ENCODE measurements at places on chromosomes 1 and 21. TPM values are rescaled to one million over a fixed set of nuclear protein-coding genes. Genes with fewer than 3 reads are reported as not detected.

The FCRL4 gene
- total RNA-seq, result not detected

The ADGRB2 gene
- 1.2 TPM for total RNA-seq

The RAB13 gene
- total RNA-seq, result 7.8 TPM

The MTMR11 gene
- total RNA-seq, result 5.6 TPM

The PRELP gene
- total RNA-seq, result not detected

The CHIA gene
- total RNA-seq, result not detected

The RHD gene
- total RNA-seq, result not detected

The MPZL1 gene
- 15.3 TPM for total RNA-seq

The ELAPOR1 gene
- 1.4 TPM for total RNA-seq

The GPR61 gene
- total RNA-seq, result not detected

DNA sequence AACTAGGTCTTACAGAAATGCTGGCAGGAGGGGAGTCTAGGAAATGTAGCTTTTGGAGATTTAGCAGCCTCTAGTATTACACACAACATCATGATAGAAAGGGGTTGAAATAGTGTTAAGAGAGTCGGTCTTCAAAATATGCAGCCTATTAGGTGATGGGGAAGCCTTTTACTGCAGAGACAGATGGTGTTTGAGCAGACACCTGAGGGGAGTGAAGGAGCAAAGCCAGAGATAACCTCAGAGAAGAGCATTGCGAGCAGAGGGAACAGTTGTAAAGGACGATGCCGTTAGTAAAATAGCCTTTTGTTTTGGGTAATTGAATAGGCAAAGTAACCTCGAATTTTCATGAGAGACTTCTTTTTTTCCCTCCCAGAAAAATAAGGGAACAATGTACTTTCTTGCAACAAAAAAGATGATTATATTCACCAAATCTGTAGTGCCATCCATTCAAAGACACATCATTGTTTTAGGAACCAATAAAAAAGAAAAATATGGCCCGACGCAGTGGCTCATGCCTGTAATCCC is 66.3 kb upstream of the KIF1B start:
- DNase-seq, result no peak

DNA sequence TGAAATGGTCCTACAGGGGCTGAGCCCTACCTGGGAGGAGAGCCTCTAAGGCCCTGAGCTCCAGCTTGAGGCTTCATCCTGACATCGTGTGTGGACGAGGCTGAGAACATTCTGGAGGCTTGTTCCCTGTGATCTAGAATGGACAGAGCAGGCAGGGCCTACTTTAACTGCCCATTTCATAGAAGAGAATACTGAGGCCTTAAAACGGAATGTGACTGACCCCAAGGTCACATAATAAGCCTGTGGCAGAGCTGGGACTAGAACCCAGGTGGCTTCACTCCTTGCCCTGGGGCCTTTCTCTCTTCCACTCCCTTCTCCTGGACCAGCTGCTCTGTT is 6.0 kb upstream of the SDC3 start:
- no peak for DNase-seq

GRCh38 chr1:161492827-161493226 is 12.4 kb upstream of the FCGR2A start:
- no peak for DNase-seq

DNA sequence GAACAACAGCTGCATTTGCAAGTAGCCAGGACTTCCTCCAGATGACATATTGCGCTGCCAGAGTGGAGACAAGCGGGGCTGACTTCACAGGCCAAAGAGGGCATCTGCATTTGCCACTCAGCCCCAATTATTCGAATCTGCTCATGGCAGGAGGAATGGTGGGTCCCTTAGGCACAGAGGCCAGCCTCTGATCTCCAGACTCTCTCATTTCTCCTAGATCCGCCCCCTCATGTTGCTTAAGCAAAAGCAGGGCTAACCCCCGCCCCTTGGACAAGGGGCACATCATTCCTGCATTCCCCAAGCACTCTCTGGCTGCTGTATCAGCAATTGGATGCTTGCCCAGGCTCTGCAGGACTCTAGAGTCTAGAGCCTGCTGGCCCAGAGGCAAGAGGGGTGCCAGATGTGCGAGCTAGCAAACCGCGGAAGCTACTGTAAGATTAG is 262.4 kb downstream of the ST6GALNAC3 start:
- no peak for DNase-seq

DNA sequence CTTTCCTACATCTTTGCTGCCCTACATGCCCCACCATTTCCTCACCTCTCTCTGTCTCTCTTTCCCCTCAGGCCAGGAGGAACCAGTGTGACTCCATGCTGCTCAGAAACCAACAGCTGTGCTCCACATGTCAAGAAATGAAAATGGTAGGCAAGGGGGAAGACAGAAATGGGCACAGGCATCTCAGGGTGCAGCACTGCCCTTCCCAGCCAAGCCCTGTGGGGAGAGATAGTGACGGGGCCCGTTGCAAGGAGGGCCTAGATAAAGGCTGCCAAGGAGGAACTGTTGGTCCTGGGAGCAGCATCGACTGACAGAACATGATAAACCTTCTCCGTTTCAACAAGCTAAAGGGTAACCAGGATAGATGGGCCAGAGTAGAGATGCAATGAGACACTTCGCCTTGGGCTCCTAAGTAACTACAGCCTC is 12.5 kb upstream of the PIGC start:
- DNase-seq, result no peak

GRCh38 chr1:65153635-65154034 is 5.6 kb downstream of the AK4 start:
- DNase-seq, result no peak

- no peak for DNase-seq
Observed at GRCh38 chr1:50271337-50271736, 151.9 kb downstream of the DMRTA2 start.

GRCh38 chr1:112298558-112298957 is 97.5 kb upstream of the CTTNBP2NL start:
- no peak for DNase-seq

DNA sequence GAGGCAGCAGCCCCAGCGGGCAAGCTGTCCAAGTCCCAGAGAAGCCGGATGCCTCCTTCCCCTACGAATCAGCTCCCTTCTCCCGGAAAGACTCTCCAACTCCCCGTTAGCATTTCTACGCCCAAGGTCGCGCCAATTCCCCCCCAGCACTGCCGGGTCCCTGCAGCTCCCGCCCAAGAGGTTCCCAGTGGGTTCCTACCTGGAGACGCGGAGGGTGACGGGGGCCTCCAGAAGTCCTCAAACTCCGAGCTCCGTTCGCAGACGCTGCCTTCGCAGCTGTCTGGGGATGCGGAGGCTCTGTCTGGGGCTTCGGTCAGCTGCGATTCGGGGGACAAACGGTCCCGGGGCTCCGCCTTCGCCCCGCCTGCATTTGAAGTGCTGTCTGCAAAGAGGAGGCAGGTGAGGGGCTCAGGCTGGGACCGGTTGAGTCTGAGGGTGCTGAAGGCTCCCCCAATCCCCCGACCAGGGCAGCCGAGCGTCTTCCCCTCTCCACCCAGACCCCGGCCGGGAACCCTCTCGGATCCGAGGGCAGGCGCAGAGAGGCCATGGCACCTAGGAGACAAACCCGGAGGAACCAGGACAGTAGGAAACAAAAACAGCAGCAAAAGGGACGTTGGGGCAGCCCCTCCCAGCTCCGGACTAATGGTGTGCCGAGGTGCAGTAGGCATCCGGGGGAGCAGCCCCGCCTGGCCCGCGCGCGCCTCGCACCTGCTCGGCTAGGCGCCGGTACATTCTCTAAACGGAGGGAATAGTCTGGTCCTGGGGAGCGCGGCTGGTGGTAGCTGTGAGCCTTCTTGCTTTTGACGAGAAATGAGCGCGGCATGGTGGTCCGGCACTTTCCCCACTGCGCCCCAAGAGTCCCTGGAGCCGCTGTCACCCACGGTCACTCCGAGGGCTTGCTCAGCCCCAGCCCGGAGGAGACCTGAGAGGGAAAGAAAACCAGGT is 3.8 kb downstream of the GFI1 start:
- no peak for DNase-seq

GRCh38 chr1:210236386-210236839 is 3.8 kb downstream of the SERTAD4 start:
- no peak for DNase-seq

DNA sequence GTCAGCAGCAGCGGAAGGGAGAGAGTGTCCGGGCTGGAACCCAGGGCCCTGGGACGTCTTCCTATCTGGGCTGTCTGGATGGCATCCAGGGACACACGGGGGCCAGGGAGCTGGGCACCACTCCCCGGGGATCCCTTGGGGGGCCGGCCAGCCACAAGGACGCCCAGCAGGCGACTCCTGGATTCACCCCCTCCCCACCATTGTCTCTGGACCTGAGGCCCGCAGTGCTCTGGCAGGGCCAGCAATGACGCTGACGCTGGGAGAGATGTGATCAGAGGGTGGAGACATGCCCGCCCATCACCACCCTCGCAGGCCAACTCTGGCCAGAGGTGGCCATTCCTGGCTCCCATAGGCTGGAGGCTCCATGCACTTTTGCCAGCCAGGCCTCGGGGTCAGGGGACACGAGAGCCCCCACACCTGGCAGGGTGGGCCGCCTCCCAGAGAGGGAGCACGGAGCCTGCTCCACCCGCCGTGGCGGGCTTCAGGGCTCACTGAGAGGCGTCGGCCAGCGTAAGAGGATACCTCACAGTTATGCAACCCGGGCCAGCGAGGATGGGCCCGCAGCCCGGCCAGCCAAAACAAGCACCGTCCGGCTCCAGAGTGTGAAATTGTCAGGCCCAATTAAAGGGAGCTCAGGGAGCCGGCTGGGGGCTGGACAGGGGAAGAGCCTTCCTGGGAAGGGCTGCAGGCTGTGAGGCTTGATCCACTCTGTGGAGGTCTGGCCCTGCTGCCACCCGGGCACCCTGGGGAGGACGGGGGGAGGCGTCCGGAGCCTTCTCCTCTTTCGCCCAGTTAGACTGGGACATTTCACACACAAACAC is 10.3 kb downstream of the ACTRT2 start:
- peak; percentile 18 for DNase-seq

- DNase-seq, result no peak
Observed at GRCh38 chr21:46149205-46149901, 6.0 kb downstream of the FTCD start.

DNA sequence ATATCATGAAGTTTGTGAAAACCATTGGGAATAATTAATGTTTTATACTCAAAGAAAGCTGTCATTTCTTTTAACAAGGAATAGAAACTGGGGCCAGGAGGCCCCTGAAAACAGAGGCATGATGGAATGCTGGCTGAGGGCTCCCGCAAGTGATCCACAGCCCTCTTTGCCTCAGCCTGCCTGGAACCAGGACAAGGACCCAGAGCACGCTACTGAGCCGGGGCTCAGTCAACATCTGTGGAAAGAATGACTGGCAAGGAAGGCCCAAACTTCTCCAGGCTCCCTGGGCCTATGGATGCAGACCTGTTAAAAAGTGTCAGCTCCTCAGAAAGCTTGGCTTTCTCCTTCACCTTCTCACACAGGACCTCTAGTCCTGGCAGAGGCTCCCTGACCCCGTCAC is 32.6 kb downstream of the COLGALT2 start:
- DNase-seq, result no peak

- DNase-seq, result no peak
Observed at GRCh38 chr1:104196136-104196535, 446.4 kb downstream of the AMY1C start.

GRCh38 chr21:45820171-45821091 is 161.1 kb upstream of the COL6A1 start:
- DNase-seq, result no peak

DNA sequence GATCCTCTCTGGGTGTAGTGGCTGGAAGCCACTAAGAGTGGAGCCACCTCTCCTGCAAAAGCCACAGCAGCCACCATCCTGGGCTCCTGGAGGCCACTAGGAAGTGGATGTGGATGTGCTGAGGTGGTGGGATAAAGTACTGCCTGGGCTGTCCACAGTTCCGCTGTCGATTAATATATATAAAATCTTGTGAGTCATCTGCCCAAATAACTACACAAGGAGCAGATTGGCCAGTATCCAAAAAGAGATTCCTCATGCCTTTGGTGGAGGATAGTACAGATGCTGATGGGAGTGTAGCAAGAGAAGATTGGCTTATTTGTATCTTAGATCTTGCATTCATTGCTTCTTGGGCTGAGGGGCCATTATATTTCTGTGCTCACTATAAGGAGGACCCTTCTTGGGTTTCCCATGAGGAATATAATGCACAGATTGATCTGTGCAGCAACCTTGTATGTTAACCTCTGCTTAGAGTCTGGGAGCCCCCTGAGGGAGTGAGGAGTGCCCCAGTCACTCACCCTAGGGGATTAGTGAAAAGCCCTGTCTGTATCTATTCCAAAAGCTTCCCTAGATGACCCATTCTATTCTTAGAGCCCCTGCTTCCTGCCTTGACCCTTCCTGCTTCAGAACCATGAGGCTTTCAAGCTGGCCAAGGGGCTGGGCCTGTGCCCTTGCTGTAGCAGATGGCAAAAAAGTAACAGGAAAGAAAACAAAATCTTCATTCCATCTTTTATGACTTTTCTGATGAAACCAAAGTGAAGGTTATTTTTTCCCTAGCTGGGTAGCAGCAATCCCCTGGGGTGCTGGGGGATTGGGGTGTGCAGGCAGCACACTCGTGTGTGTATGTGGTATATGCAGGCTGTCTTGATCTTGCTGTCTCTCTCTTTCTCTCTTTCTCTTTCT is 31.7 kb downstream of the RCSD1 start:
- no peak for DNase-seq

DNA sequence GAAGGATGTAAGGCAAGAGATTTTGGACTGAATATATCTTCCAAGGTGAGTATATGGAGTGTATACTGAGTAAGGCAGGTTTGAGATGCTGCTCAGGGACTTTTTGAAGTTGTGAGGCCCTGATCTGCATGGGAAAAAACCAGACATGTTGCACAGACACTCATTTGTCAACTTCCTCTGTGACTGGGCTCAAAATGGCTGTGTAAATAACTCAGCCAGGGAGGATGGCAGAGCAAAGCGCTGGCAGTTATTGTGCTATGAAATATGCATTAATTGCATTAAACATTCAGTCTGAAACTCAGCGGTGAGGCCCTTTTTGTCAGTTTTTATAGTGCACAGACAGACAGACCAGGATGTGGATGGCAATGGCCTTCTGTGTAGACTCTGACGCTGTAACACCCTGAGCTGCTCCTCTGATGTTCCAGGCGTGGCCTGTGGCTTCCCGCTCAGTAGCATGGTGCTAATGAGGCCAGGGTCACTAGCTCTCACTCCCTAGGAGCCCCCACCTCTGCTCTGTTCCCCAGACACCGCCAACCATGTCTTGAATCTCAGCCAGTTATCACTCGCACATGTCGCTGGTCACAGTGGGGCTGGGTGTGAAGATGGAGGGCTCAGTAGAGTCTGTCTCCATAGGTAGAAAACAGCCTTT is 307.0 kb upstream of the PROX1 start:
- no peak for DNase-seq

GRCh38 chr21:34034369-34035014 is 38.9 kb upstream of the MRPS6 start:
- no peak for DNase-seq

- DNase-seq, result no peak
Observed at GRCh38 chr1:234322979-234323378, 50.3 kb upstream of the COA6 start.

DNA sequence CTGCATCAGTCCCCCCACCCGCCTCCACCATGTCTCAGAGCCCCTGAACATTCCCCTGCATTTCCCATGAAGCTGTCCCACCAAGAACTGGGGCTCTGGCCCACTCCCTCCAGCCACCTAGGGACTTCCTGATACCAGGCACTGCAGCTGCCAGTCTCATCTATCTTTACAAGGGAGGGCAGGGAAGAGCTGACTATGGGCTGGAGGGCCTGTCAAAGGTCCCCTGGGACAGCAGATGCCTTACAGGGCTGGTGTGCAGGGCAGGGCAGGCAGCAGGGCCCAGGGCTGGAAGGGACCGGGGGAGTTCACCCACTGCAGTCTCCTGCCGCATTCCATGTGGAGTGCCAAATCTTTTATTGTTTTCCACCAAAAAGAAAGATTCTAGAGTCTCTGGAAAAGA is 17.6 kb downstream of the SHISA4 start:
- DNase-seq, result no peak

GRCh38 chr1:16173447-16174260 is 17.8 kb upstream of the EPHA2 start:
- no peak for DNase-seq

Measured in natural killer cell treated with Interleukin-12 subunit alpha and Interleukin-12 subunit beta and Interleukin-15 and Interleukin-18, amount 100 ng/mL, for 72 hours (primary cell).